ENCODE measurements at places on chromosomes 4 and X.
A peak's percentile ranks its signal among the peaks of the same experiment; 100 is the strongest.

GRCh38 chr4:113885291-113885690, 94.2 kb downstream of the ARSJ start:
- DNase-seq = no peak

DNA sequence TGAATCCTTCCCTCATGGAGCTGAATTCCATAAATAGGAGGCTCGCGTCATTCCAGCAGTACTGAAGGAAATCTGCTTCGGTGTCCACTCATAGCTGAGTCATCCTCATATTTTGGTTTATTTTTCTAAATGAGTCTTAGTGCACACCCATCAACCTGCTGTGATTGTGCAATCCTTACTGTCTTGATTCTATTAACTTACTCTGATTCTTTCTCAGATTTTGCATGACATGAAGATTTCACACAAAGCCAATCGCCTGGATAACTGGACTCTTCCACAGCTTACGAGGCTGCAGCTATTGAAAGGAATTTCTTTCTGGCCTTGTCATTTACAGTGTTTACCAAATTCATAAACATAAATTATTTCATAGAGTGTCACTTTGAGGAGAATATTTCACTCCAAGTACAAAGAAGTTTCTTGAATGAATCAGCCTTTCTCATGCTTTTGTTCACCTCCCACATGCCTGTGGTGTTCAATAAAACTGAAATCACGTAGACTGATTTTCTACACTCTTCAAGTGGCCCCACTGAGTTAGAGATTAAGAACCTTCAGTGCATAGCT, 207.6 kb upstream of the SLITRK2 start:
- no peak for DNase-seq

DNA sequence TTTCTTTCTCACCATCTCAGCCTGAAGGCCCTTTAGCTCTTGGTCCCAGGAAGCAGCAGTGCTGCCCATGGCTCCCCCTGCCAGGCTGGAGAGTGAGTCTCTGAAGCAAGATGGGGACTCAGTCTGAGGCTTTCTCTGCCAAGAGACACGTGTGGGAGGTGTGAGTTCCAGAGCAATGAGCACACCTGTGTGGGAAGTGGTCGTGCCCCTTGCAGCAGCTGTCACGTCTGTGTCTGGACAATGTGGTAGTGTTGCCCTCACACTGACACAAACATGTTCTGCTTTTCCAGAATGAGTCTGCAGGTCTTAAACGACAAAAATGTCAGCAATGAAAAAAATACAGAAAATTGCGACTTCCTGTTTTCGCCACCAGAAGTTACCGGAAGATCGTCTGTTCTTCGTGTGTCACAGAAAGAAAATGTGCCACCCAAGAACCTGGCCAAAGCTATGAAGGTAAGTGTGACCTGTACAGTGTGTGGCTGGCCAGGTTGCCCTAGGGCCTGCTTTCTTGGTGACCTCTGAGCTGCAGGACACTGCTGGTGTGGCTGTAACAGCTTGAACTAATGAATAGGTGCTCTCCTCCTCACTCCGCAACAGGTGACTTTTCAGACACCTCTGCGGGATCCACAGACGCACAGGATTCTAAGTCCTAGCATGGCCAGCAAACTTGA, 1.9 kb downstream of the TACC3 start:
- DNase-seq = peak; percentile 25

GRCh38 chr4:71181332-71181731, 157.5 kb upstream of the SLC4A4 start:
- no peak for DNase-seq

GRCh38 chrX:110051559-110051958, 48.6 kb downstream of the TMEM164 start:
- no peak for DNase-seq

DNA sequence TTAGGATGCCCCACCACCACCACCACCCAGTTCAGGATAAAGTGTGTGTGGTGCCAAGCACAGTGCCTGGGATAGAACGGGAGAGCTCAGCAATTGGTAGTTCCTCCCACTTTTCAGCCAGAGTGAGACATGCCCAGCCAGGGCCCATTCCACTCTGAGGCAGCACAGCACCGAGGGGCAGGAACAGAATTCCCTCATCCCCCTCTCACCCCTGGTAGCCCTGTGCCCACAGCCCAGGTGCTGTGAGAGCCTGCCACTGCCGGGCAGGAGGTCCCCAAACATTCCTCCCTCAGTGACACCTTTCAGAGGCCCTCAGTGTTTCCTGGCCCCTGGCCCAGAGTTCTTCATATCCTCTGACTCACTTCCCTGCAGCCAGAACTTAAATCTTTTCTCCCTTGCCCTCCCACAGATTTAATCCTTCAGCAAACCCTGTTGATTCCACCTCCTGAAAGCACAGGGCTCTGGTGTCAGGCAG, 8.1 kb downstream of the RIPPLY1 start:
- DNase-seq = no peak

GRCh38 chr4:97582890-97583289, 560.4 kb downstream of the STPG2 start:
- no peak for DNase-seq

GRCh38 chr4:75490155-75490554, 24.0 kb downstream of the RCHY1 start:
- no peak for DNase-seq
